ENCODE measurements at places on chromosomes 4 and X.

- DNase-seq, result no peak
Measured at GRCh38 chr4:44660396-44660795, 9.0 kb upstream of the YIPF7 start.

GRCh38 chr4:5018603-5019002 is 655 bp downstream of the CYTL1 start:
- no peak for DNase-seq

DNA sequence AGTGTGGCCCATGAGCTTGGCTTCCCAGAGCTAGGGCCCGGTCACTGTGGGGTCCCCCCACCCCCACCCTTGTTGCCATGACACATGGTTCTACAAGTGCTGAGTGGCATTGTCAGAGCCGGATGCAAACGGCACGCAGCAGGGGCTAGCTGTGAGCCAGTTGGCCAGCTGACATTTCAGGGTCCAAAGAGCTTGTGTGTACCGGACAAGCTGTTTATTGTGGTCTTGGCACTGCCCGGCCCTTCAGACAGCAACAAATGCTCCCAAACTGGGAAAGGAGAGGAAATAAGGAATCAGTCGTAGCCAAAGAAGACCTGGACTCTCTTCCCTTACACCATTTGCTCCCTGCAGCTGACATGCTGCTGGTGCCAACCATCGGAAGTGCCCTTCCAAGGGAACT is 36.8 kb downstream of the TSC22D3 start:
- DNase-seq, result no peak

DNA sequence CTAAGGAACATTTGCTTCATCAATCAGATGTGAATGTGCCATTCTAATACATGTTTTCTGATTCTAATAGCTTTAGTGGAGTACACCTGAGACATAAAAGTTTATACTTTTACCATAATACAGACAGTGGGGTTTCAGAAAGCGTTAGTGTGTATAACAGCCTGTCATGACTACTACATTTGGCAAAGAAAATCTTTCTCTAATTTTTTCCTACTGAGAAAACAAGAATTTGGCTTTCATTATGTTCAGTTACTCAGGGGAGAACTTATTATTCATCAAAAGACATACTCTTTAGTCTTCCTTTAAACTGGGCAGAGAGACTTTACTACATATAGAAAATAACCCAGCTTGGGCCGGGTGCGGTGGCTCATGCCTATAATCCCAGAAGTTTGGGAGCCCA is 104.9 kb downstream of the PCDH18 start:
- no peak for DNase-seq

GRCh38 chrX:134780908-134781307 is 122.6 kb upstream of the PLAC1 start:
- DNase-seq, result no peak

DNA sequence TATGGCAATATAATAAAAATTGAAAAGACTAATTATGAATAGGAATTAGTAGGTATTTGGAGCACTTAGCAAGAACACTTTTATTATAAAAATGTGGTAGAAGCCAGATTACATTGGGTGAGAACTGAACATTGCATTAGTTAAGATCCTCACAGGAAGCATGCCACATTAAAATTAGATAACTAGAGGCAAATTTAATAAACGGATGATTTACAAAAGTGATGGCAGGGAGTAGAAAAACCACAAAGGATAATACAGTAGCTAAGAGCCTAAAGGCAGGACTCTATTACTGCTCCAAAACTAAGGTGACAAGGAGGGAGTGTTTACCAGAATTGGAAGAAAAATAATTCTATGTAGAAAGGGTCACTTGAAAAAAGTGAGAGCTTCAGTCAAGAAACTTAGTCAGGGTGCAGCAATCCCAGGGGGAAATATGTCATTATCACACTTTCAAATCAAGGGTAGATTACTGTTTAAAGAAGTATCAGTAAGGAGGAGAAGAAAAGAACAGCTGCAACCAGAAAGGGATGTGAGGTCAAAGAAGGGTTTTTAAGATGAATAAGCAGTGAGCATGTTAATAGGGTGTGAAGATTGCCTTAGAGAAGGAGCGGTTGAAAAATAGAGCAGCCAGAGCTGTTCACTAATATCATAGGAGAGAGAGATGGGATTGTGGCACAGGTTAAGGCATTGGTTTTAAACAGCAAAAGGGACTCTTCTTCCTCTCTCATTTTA is 84.6 kb downstream of the NDST4 start:
- DNase-seq, result no peak

DNA sequence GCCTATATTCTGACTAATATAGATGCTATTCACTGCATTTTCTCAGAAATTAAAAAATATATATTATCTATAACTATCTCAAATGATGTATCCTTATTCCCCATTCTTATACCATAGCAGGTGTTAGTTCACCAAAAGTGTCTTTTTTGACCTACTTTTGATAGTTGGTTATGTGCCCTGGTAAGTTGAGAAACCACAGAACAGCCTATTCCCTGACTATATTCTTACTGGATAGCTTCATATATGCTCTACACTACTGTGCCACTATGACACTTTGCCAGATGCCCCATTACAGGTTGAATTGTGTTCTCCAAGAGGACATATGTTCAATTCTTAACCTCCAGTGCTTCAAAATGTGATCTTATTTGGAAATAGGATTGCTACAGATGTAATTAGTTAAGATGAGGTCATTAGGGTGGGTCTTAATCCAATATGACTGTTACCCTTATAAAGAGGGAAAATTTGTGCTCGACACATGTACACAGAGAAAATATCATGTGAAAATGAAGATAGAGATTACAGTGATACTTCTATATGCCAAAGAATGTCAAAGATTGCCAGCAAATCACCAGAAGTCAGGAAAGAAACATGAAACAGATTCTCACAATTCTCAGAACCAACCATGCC is 76.1 kb downstream of the LRBA start:
- DNase-seq, result no peak

GRCh38 chr4:12716896-12717295 is 767.2 kb downstream of the RAB28 start:
- DNase-seq, result no peak

All from astrocyte of the cerebellum (primary cell).